ENCODE measurements at places on chromosomes 4 and X. TPM values are rescaled to one million over a fixed set of nuclear protein-coding genes. Genes with fewer than 3 reads are reported as not detected.

DNA sequence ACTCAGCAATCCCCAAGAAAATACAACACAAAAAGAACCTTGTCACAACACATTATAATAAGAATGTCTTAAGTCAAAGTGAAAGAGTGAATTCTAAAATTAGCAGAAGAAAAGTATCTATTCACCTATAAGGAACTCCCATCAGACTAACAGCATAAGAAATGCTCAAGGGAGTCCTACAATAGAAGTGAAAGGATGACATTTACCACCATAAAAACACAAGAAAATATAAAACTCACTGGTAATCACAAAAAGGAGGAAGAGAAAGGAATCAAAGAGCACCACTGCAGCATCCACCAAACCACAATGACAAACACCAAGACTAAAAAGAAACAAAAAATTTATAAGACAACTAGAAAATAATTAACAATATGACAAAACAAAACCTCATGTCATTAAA lies 257.0 kb upstream of the AGTR2 start:
- DNase-seq = no peak

DNA sequence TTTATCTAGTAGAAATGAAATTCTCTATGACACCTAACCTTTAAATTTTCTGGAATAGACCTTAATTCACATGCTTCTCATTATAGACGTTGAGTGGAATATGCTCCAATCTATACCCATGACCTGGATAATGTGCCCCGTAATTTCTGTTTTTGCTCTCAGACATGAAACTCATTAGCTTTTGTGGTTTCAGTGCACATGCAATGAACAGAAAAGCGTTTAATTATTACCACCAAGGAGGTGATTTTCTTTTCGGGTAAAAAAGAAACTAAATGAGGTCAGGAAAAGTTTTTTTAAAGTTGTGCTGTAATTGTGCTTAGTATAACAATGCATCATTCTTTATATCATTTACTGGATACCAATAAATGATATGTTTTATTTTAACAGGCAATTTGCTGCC lies 1703.9 kb upstream of the TENM3 start:
- DNase-seq = no peak

Gene PAGE4
- not detected for total RNA-seq

Gene CSAG2
- total RNA-seq = not detected

DNA sequence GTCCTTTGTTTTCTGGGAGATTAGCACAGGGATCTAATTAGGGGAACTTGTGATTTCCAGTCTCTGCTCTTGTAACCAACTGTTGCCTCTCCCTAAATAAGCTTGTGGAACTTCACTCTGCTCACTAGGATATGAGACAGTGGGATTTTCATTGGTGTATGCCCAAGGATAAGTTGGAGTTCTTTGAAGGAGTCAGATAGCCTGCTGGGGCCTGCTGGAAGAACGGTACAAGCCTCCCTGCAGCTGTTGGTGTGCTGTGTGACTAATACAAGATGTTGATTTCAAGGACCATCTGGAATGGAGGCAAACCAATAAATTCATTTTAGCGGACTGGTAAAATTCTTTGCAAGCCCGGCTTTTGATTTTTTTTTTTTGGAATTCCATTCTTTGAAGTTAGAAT lies 167.0 kb downstream of the AASDH start:
- DNase-seq = no peak

GRCh38 chr4:174005422-174005821 lies 278.0 kb downstream of the FBXO8 start:
- DNase-seq = no peak

- DNase-seq = no peak
Measured at GRCh38 chrX:109939498-109939897, 63.4 kb upstream of the TMEM164 start.
